ENCODE measurements at places on chromosomes 7 and 10.

- DNase-seq, result no peak
Measured at GRCh38 chr7:13449460-13449859, 540.0 kb downstream of the ETV1 start.

DNA sequence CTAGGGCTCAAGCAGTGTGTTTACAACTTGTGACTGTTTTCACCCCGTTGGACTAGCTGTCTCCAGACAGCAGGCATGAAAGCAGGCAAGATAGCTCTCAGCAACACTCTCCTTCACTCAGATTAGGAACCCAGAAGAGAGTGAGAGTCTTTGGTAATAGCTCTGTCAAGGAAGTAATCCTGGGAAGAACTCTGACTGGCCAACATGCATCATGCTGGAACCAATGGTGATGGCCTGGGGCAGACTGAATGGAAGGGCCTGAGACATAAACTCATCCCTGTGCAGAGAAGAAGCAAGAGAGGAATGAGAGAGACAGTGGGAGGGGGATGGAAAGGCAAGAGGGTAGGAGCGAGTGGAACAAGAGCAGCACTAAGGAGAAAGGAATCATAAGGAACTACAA is 48.9 kb downstream of the AKR1D1 start:
- no peak for DNase-seq

DNA sequence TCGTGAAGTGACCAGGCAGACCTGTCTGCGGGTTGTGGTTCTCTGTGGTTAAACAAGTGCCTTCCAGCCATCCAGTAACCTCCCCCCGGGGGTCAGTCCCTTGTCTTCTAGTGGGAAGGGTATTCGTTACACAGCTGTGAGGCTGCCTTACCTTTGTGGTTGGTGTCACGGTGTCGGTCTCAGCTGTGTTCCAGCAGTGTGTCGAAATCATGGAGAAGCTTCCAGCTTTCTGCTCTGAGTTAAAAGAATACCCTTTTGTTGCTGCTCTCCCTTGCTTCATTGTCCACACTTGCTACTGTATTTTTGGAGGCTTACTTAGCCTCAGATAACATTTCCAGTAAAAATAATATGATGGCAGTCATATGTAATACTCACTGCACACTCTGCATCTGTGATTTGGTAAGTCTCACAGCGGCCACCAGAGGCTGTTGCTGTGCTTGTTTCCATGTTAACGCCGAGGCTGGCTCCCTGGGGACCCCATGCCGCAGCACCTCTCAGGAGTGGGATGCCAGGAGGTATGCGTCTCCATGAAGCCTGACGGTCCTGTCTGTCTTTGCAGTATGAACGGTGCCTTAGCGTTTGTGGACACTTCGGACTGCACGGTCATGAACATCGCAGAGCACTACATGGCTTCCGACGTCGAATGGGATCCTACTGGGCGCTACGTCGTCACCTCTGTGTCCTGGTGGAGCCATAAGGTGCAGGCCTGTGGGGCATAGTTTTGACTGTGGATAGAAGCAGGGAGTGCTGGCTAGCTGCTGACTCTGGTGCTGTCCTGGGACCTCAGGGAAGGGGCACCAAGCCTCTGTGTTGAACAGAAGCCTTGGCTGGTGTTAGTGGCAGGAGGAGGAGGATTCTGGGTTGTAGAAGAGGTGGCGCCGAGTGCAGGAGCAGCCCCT is 20.5 kb downstream of the EIF3B start:
- DNase-seq, result no peak

DNA sequence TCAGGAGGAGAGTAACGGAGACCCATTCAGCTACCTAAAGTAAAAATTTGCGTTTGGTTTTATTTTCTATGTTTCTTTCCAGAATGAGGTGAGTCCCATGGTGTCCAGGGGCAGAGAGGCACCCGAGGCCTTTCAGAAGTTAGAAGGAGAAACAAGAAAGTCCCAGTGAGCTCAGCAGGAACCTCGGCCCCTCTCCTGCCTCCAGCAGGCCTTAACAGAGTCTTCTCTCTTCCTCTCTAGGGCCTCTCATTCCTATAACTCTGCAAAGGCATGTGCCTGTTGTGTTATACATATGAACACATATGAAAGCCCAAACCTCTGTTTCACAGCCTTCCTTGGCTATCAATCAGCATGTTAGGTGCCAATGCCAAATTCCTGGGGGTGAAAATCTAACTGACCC is 20.8 kb upstream of the IKZF1 start:
- no peak for DNase-seq

- DNase-seq, result no peak
Measured at GRCh38 chr10:59708816-59709394, 745 bp downstream of the SLC16A9 start.

- DNase-seq, result no peak
Measured at GRCh38 chr7:28497009-28497408, 84.7 kb downstream of the CREB5 start.

DNA sequence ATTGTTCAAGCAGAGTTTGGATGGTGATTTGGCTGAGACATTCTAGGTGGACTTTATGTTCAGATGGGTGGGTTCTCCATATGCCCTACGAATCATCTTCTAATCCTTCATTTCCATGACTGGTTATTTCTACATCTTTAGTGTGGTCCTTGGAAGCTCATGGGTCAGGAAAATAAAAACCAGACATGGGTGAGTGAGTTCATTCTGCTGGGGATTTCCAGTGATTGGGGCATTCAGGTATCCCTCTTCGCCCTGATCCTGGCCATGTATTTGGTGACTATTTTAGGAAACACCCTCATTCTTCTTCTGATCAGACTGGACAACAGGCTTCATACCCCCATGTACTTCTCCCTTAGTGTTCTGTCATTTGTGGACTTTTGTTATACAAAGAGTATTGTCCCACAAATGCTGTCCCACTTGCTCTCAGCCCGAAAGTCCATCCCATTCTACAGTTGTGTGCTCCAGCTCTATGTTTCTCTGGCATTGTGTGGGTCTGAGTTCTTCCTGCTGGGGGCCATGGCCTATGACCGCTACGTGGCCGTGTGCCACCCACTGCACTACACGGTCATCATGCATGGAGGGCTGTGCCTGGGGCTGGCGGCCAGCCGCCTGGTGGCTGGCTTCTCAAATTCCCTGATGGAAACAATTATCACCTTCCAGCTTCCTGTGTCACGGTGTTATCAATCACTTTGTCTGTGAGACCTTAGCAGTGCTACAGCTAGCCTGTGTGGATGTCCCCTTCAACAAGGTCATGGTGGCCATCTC is 19.2 kb upstream of the OR6B1 start:
- no peak for DNase-seq

- no peak for DNase-seq
Measured at GRCh38 chr10:131169146-131169545, 142.4 kb downstream of the TCERG1L start.

GRCh38 chr7:16774986-16775385 is 21.4 kb downstream of the TSPAN13 start:
- no peak for DNase-seq

DNA sequence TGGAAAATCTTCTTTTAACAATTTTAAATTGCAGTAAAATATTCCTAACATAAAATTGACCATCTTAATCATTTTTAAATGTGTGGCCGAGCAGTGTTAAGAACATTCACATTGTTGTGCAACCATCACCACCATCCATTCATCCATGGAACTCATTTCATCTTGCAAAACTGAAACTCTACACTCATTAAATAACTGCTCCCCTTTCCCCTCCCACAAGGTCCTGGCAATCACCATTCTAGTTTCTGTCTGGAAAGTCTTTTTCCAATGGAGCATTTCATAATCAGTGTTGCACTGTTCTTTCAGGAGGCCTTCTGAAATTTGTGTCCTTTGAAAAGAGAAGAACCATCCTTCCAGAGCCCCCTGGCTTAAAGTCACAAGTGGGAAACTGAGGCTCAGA is 233.1 kb downstream of the PLXNA4 start:
- no peak for DNase-seq

GRCh38 chr7:119026391-119026790 is 801.9 kb downstream of the ANKRD7 start:
- no peak for DNase-seq

GRCh38 chr7:43721193-43721806 is 8.0 kb downstream of the COA1 start:
- DNase-seq, result no peak

DNA sequence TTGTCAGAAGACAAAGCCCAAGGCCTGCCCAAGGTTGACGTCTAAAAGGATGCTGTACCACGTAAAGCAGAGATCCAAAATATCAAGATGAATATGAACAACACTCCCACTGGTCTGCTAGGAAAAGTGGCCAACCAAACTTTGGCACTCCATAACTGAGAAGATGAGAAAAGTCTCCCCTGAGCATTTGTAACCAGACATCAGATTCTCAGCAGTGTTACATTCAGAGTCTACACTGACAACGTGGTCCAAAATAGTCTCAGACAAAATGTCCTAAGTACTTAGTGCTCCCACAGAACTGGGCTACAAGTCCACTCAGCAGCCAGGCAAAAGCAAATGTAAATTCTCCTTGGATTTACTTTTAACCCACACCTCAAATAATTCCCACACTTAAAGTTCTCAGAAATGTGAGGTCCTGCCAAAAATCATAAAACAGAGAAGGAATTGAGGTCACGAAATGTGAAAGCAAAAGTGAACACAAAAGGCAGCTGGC is 185.1 kb upstream of the NOBOX start:
- DNase-seq, result no peak

- no peak for DNase-seq
Measured at GRCh38 chr7:143355450-143356385, 6.8 kb downstream of the FAM131B start.

GRCh38 chr10:25175527-25176420 is 973 bp downstream of the GPR158 start:
- DNase-seq, result no peak

GRCh38 chr10:111077785-111078504 is 1.1 kb downstream of the ADRA2A start:
- no peak for DNase-seq

DNA sequence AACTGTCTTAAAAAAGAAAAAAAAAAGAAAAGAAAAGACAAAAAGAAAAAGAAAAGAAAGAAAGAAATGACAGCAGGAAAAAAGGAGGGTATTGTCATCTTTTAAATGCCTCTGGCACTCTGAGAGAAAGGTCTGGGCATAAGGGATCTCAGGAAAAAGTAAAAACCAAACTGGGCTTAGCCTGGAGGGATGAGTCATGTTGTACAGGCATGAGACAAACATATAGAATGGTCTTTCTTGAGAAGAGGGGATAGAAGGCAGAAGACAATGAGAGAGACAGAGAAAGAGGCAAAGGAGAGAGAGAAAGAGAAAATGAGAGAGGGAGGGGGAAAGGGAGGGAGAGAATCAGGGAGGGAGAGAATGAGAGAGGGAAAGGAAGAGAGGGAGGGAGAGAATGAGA is 32.3 kb upstream of the KCNMA1 start:
- no peak for DNase-seq

- DNase-seq, result no peak
Measured at GRCh38 chr10:26799342-26799741, 61.4 kb downstream of the ABI1 start.

DNA sequence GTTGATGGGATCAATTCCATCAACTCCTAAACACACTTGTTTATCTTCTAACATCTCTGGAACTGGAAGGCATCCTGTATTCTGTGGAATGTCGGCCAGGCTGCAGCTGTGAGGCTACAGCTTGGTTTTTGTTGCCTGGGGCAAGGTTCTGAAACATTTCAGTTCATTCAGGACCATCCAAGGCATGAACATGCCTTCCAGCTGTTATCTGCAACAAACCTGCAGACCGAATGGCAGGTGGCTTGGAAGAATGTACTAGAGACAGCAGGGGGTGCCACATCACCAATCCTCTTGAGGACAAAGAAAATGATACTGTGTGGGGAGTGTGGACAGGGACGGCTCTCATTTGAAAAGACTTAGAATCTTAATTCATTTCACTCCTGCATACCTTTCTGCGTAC is 12.4 kb downstream of the PAPOLB start:
- DNase-seq, result no peak

DNA sequence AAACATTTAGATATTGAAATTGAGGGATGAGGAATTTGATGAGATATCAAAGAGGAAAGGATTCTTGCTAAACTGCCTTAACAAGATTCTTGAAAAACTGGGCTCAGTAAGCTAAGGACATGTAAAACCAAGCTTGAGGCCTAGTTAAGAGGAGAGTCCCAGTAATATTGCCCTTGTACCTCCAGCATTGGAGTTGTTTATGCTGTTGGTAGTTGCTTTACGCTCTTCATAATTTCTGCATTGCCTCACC is 156.1 kb upstream of the TRIM24 start:
- DNase-seq, result no peak

DNA sequence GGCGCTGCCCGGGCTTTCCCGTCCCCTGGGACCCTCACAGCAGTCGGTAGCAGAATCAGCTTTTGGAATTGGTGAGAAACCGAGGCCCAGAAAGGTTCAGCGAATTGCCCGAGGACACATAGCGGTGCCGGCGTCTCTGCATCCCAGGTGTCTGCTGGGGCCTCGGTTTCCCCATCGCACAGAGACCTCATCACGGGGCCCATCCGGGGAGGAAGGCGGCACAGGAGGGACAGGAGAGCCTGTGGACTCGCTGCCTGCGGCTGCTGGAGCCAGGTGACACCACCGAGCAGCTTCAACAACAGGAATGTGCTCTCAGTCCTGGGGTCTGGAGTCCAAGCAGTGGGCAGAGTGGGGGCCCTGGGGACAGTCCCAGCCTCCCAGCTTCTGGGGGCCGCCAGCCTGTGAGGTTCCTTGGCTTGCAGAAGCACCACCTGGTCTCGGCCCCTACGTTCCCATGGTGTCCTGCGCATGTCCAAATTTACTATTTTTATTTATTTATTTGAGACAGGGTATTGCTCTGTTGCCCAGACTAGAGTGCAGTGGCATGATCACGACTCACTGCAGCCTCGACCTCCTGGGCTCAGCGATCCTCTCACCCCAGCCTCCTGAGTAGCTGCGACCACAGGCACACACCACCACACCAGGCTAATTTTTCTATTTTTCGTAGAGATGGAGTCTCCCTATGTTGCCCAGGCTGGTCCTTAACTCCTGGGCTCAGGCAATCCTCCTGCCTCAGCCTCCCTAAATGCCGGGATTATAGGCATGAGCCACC is 539 bp upstream of the COX19 start:
- no peak for DNase-seq

- DNase-seq, result no peak
Measured at GRCh38 chr10:14071956-14072355, 258.8 kb downstream of the FRMD4A start.

- DNase-seq, result no peak
Measured at GRCh38 chr10:20041931-20042330, 225.7 kb downstream of the PLXDC2 start.

DNA sequence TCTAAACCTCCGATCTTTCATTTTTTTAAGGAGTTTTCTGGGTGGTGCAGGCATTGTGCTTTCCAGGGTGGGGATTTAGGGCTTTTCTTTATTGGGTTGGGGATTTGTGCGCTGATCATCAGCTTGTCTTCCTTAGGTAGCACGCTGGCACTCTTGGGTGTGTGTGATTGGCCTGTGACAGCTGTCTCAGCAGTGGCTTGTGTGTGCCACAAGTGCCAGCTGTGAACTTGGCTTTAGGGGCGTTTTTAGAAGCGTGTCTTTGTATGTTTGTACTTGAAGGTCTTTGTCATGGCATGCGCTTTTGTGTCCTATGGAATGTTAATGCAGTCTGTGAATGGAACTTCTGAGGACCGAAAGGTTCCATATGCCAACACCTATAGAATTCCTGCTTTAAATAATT is 788 bp downstream of the AKAP9 start:
- no peak for DNase-seq

- DNase-seq, result no peak
Measured at GRCh38 chr10:9828110-9828509, 1189.6 kb upstream of the CELF2 start.

Data from stimulated activated CD8-positive, alpha-beta memory T cell treated with anti-CD3 and anti-CD28 coated beads, Interleukin-12 subunit alpha, Interleukin-12 subunit beta, amount 100 ng/mL, for 4 hours (primary cell).